Sciatic nerve (tissue), 2 donors: ENCODE measurements at places on chromosomes 6 and 20. TPM values are rescaled to one million over a fixed set of nuclear protein-coding genes. Genes with fewer than 3 reads are reported as not detected.

RIPOR3 gene
- 26.3 TPM for total RNA-seq

TBP gene
- total RNA-seq, result 17.2 TPM

TCF15 gene
- 2.1 TPM for total RNA-seq

PTCRA gene
- 0.40 TPM for total RNA-seq

VGLL2 gene
- not detected for total RNA-seq

SYCP2 gene
- total RNA-seq, result 6.7 TPM

EPPIN gene
- total RNA-seq, result not detected

ZKSCAN8 gene
- total RNA-seq, result 31.9 TPM

SLC24A3 gene
- total RNA-seq, result 2.0 TPM

BEND3 gene
- total RNA-seq, result 2.4 TPM

MUCL3 gene
- 0.18 TPM for total RNA-seq

PHACTR2 gene
- 141 TPM for total RNA-seq

TFAP2A gene
- total RNA-seq, result 1.6 TPM
